ENCODE measurements at places on chromosomes 2 and 18. TPM values are rescaled to one million over a fixed set of nuclear protein-coding genes. Genes with fewer than 3 reads are reported as not detected.

GRCh38 chr18:48841381-48842258 lies 109.1 kb downstream of the SMAD7 start:
- peak; percentile 96 for DNase-seq

DNA sequence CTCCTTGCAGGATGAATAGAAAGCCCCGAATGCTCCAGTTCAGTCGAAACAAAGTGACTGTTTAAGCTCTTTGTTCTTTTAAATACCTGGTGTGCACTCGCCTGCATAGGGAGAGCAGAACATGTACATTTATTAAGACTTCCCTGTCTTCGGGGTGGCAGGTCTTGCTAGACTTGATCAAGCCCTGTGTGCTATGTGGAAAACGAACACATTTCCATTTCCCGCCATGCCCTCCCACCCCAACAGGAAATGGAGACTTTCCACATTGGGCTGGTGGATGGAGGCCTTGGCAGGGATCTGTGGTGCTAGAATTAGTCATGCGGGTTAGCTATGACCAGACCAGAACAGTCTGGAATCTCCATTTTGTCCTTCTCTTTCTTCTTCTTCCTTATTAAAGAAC lies 321.0 kb upstream of the THSD7B start:
- DNase-seq: no peak

DNA sequence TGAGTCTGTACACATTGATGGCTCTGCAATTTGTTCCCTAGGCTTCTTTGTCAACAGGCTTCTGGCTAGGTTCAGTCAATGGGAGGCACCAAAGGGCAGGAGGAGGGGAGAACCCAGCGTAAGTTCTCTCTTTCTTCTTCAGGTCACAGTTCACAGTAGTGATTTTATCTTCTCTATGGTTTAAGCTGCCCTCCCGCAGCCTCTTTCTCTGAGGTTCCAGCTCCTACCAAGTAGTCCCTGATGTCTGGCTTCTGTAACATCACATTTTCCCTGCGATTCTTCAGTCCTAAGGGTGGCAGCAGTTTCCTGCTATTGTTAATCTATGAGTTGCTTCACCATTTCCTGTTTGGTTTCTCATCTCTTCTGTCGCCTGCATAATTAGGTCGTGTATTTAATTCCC lies 107.4 kb downstream of the CPO start:
- DNase-seq: peak; percentile 61

DNA sequence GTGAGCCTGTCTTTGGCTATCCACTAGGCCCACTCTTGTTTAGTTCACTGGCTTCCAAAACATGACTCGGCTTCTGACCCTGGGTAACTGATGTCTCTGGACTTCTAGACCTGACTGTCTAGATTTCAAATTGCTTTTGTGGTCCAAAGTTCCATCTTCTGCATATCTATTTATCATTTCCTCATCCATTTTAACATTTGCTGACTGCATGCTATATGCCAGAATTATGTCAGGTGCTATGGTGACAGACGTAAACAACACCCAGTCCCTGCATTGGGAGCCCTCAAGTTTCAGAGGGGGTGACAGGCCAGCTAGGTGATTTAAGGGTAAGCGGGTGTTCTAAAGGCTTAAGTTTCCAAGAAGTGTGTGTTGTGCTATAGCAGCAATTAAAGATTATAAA lies 140.9 kb downstream of the PIEZO2 start:
- DNase-seq: no peak

DNA sequence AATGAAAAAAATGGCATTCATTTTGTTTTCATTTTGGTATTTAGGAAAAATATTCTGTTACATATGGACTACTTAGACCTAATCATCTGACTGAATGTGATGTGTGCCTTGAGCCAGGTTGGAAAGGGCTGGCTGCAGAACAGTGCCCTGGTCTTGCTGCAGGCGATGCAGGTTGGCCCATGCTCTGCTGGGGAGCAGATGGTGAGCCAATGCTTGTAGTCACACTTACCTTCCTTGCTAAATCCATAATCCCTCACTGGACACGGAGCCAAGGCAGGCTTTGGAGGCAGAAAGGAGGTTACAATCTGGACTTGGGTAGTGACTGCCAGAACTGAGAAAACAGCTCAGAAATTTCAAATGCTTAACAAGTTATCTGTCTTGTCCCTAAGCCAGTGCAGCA lies 228.7 kb downstream of the ARHGAP15 start:
- no peak for DNase-seq

VWC2L gene
- total RNA-seq: under 0.01 TPM

DNA sequence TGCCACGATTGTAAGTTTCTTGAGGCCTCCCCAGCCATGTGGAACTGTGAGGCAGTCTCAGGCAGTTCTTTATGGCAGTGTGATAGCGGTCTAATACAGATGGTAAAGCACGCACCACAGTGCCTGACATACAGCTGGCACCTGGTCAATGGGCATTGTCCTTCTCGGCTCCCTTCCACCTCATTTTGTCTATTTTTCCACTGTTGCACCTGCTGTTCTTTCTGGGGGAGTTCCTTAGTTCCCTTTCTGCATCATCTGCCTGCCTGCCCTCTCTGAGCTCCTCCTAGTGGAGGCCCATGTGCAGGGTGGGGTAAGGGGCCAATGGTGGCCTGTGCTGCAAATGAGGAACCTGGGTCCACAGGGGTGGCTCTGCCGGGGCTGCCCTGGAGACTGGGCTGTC lies 157.6 kb downstream of the LPIN1 start:
- DNase-seq: no peak

- DNase-seq: no peak
Observed at GRCh38 chr18:47997338-47997780, 66.9 kb upstream of the SMAD2 start.

DNA sequence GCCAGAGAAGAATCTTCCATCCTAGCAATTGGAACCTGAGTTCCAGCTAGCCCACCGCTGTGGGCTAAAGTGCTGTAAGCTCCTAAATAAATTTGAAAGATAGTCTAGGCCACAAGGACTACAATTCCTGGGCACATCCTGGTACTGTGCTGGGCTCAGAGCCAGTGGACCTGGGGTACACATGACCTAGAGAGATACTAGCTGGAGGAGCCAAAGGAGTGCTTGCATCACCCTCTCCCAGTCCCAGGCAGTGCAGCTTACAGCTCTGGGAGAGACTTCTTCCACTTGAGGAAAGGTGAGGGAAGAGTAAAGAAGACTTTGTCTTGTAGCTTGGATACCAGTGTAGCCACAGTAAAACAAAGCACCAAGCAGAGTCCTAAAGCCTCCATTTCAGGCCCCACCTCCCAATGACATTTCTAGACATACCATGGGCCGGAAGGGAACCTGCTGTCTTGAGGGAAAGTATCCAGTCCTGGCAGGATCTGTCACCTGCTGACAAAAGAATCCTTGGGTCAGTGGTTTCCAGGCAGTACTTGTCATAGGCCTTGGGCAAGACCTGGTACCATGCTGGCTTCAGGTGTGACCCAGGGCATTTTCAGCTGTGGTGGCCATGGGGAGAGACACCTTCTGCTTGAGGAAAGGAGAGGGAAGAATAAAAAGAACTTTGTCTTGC lies 89.5 kb downstream of the TMEM185B start:
- no peak for DNase-seq

DNA sequence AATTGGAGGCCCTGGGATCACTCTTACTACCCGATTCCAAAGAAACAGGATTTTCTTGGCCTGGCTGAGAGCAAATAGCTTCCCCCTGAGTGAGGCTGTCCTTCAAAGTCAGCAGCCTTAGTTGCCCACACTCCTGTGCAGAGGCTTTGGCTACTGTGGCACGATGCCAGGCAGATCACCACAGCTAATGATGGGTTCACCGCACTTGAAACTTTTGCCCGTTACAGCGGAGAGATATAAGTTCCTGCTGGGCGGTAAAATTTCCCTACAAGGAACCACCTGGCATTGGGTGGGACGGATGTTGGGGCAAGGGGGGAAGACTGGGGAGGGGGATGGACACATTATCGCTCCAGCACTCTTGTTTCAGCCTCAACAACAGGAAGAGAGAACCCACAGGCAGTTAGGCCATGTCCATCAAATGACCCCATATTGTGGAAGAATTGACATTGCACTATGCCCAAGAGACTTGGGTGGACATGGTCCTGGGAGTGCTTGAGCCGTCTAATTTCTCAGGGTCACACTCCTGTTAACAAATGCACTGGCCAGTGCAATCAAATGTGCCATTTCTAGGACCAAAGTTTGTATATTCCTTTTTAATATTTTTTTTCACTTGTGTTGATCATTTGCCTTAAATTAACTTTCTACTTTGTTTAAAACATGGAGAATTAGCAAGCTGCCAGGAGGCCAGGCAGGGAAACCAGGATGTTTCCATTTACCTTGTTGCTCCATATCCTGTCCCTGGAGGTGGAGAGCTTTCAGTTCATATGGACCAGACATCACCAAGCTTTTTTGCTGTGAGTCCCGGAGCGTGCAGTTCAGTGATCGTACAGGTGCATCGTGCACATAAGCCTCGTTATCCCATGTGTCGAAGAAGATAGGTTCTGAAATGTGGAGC lies 4.4 kb downstream of the IL1B start:
- no peak for DNase-seq

SCN7A gene
- total RNA-seq: 0.32 TPM

DNA sequence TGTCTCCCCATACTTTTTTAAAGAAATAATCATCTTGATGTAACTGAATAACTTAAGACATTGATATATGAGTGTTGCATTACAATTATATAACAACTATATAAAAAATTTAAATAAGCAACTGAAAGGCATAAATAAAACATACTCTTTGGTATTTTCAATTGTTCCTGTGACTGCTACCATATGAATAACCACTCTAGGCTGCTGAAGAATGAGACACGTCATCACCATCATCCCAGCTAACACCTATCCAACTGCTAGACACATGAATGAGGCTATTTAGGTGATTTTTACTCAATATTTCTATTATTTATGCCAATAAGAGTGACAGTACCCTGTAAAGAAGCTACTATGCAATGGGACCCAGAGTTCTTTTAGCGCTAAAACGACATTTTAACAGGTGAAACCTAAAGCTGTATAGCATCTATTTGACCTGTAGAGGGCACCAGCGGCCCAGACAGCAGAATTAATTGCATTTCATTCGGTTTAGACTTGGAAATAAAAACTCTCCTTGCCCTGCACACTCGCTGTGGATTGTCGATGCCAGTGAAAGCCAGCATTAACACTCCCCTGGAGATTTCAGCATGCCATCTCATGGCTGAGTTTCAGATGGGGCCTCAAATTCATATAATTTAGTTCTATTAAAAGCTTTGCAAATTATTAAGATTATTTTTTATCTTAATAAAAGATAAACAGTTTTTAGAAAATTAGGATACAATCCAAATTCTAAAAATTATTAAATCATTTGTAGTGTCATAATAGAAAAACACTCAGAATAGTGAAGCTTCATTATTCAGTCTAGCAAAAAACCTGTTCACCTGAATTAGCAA lies 89.4 kb upstream of the MAP2 start:
- peak; percentile 52 for DNase-seq

PER2 gene
- total RNA-seq: 4.5 TPM

DNA sequence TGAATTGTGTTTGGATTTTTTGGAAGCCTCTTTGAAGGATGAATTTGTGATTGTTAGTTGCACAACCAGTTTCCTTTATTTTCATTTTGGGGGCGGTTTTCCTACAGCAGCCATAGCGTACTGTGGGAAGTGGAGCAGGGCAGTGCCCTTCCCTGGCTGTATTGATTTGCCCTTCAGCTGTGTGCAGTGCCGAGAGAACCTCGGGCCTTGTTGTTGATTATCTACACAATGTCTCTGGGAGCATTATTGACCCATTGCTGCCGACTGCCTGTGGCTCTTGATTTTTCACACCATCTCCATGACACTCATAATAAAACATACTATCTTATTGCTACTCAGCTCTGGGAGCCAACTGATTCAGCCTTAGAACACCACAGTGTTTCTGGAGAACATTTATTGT lies 162.2 kb upstream of the BOD1L2 start:
- no peak for DNase-seq

MAP3K19 gene
- not detected for total RNA-seq

RSAD2 gene
- total RNA-seq: 1.3 TPM
